ENCODE measurements at places on chromosomes 1 and 21. TPM values are rescaled to one million over a fixed set of nuclear protein-coding genes. Genes with fewer than 3 reads are reported as not detected.

Gene KRTAP7-1
- not detected for total RNA-seq

Gene EXOC8
- total RNA-seq: 27.9 TPM

Gene OR6P1
- total RNA-seq: not detected

Gene CYP4A11
- total RNA-seq: not detected

Gene GBP4
- 2.4 TPM for total RNA-seq
